ENCODE measurements at places on chromosomes 7 and 10.

DNA sequence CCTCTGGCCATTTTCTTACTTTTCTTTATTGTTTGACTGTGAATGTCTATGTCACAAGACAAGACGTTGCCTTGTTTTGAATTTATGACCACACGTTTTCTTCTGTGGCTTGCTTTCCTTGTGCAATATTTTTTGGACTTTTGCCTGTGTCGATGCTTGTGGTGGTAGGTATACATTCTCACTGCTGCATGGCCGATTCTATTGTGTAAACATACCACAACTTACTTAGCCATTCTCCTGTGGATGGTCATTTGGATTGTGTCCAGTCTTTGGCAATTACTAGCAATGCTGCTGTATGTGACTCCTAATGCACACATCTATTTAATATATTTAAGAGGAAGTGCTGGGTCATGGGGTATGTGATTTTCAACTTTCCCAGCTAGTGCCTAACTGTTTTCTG is 18.0 kb upstream of the DLG5 start:
- DNase-seq: no peak

- no peak for DNase-seq
Measured at GRCh38 chr10:107423903-107424302, 259.4 kb upstream of the SORCS1 start.

DNA sequence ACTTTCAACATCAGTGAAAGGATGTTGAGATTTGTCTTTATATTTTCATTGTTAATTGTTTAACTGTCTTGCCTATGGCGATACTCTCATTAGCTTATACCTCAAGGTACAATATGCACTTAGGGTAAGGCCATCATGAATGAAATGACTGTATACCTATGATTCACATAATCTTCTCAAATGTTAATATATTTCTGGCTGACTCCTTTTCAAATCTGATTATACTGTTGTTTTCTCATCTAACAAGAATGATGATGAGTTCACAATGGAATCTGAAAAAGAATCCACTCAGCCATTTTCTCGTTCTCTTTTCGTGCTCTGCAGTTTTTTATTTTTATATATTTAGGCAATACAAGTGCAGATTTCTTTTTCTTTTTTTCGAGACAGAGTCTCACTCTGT is 159.1 kb downstream of the ARHGAP12 start:
- DNase-seq: no peak

- no peak for DNase-seq
Measured at GRCh38 chr7:107972941-107973376, 30.0 kb downstream of the LAMB1 start.

DNA sequence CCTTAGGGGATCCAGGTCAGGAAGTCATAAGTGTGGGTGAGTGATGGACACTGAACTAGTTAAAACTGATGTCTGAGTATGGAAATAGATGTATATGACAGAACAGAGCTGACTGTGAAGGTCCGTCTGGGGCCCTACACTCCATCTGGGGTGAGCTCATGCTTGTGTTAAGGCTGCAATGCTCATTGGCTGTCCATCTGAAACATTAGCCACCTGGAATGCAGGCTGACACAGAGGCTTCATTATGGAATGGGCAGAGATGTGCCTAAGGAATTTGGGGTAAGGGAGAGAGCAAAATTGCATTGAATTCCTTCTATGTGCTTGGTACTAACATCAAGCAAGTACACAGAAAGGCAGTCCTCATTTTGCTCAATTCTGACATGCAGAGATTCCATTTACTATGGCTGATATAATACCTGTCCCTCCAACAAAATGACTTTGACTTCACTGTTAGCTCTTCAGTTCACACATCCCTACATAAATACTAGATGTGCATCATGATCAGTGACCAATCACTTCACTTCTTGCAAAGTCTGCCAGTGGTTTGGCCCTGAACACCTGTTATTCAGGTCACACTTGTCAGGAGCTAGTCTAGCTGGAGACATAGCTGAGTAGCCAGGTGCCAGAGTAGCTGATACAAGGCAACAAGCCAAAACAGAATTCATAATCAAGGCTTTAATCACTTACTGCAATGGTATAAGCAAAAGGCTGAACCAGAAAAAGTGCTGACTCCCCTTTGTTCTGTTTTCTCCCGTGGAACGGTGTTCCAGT is 128.9 kb upstream of the VWC2 start:
- DNase-seq: no peak

- no peak for DNase-seq
Measured at GRCh38 chr10:124918906-124919305, 23.0 kb upstream of the ZRANB1 start.

DNA sequence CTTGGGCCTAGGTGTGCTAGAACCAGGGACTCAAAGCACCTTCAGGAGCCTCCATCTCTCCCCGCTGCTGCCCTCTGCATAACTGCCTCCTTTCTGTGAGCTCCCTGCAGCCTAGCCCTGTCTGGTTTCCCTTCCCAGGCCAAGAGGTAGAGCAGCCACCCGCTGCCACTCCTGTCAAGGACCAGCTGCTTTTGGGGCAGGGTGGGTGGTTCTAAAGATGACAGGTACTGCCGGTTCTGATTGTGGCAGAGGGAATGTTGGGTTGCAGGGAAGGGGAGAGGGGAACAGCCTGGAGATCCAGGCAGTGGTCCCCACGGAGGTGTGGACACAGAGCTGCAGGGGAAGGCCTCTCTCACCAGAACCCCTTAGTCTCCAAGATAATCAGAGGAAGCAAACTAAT is 3.7 kb upstream of the FLNC start:
- DNase-seq: no peak

DNA sequence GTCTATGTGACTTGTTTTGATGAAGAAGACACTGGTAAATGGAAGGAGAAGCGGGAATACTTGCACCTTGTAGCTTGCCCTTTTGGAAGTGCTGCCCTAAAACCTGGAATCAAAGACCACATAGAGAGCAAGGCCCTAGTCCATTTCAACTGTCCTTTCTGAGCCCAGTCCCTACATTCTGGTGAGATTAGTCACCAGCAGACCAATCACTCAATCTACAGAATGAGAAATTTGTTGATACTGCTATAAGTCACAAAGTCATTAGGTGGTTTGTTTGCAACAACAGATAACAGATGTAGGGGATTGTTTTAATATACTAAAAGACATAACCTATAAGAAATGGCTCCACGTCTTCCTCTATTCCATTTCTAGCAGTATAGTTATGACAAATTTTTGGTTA is 33.6 kb downstream of the WASL start:
- no peak for DNase-seq

- DNase-seq: no peak
Measured at GRCh38 chr10:125294109-125294508, 133.7 kb upstream of the CTBP2 start.

GRCh38 chr7:138248609-138249008 is 172.3 kb downstream of the AKR1D1 start:
- DNase-seq: no peak

DNA sequence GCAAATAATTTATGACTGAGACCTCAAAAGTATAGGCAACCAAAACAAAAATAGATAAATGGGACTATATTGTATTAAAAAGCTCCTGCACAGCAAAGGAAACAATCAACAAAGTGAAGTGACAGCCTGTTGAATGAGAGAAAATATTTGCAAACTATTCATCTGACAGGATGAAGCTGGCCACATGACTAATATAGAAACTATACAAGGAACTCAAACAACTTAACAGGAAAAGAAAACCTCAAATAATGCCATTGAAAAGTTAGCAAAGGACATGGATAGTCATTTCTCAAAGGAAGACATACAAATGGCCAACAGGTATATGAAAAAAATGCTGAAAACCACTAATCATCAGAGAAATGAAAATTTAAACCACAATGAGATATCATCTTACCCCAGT is 245.1 kb downstream of the STK31 start:
- DNase-seq: no peak

GRCh38 chr7:123437447-123437995 is 96.9 kb downstream of the IQUB start:
- DNase-seq: no peak

GRCh38 chr10:20486791-20487190 is 410.3 kb downstream of the NEBL start:
- no peak for DNase-seq

GRCh38 chr10:62578301-62578700 is 204.1 kb downstream of the ZNF365 start:
- no peak for DNase-seq

DNA sequence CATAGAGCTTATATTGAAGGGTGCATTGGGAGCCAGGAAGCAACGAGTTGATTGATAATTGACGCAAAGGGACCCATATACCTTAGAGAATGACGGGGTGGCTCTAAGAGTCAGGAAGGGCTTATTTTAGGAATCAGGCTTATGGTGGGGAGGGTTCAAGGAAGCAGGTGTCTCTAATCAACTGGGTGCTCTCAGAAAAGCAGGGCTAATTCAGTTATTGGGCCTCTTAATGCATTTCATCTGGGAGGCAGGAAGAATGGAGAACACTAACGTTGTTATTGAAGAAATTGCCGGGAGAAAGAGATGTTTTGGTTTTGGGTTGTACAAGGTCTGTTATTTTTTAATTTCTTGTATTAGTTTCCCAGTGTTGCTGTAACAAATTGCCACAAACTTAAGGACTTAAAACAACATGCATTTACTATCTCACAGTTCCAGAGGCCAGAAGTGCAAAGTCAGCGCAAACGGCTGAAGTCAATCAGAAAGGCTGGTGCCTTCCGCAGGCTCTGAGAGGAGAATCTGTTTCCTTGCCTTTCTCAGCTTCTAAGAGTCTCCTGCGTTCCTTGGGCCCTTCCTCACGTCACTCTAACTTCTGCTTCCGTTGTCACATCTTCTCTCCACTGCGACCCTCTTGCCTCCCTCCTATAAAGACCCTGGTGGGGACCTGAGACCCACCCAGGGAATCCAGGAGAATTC is 328.4 kb upstream of the C7orf33 start:
- no peak for DNase-seq

DNA sequence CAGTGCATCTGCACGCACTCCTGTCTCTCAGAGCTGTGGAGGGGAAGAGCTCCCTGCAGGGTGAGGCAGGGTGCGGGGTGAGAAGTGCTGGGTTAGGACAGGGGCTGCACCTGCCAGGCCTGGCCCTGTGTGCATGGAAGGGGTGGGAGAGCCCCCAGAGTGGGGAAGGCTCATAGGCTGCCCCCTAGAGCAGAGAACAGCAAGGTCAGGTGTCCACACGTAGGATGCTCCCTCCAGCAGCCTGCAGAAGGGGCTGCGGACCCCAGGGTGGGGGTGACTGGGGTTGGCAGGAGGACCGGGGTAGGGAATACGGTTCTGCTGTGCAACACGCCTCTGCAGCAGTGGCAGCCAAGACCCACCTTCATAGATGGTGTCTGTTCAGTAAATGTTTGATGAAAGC is 208.6 kb downstream of the PTPRN2 start:
- no peak for DNase-seq

DNA sequence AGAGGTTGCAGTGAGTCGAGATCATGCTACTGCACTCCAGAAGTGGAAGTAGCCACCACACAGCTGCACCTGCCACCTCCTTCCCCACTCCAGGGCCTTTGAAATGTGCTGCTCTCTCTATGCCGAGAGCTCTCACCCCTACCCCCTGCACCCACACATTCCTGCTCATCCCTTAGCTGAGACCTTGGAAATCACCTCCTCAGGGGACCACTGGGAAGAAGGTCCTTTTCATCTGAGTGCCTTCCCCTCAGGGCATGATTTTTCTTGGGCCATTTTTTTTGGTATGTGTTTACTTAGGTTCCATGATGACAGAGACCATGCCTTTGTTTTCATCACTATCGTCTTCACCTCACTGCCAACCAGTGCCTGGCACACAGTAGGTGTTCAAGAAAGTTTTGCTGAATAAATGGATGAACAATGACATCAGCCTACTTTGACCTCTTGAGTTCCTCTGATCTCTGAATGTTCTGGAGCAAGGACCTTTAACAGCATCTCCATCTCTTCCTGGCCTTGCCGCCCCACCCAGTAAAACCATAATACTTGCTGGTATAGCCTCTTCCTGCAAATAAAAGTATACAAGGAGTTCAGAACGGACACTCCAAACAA is 166.6 kb upstream of the KLF14 start:
- no peak for DNase-seq

DNA sequence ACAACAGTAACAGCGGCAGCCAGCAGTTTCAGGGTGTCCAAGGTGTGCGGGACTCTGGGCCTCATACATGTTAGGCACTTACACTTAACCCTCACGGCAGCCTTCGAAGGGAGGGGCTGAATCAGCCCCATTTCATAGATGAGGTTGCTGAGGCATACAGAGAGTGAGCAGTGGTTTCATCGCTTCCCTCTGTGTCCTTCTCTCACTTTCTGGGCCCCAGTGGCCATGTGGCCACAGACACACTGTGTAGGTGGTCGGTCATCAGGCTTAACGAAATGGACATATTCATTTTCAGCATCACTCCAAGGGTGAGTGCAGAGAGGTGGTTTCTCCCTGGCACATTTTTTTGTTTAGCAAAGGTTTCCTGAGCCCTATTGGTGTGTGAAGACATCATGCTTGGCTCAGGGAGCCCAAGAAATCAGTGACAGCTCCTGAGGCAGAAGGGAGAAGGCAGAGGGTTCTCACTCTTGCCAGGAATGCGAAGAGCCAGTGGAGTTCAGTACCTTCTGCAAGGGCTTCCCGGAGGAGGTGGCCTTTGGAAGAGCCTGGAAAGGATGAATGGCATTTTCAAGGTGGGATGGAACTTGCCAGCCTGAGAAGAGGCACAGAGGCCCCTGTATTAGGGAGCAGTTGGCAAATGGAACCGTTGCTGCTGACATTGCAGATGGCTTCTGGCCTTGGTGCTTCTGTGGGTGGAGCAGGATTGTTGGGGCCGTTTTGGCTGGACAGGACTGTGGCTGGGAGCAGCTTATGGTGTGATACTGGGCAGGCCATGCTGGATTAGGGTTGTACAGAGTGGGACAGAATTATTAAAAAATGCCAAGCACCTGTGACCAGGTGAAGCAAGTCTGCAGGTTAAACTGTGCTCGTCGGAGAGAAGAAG is 61.7 kb upstream of the PPIF start:
- no peak for DNase-seq

DNA sequence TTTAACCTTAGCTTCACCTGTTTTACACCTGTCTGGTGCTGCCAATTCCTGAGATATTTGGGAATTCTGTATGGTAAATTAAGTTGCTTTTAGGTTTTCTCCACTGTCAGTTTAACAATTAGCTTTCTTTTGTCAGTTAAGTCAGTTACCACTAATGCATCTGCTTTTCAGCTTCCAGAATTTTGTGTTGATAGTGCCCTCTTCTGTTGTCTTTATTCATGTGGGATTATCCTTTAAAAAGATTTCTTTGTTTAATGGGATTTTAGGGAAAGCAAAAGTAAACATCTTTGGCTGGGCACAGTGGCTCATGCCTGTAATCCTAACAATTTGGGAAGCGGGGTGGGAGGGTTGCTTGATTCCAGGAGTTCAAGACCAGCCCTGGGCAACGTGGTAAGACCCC is 8.1 kb downstream of the TFAM start:
- no peak for DNase-seq

- no peak for DNase-seq
Measured at GRCh38 chr7:18497082-18497481, 1.5 kb downstream of the HDAC9 start.

- DNase-seq: no peak
Measured at GRCh38 chr7:93461350-93461749, 113.2 kb downstream of the CALCR start.

- DNase-seq: no peak
Measured at GRCh38 chr10:92691591-92692079, 1.9 kb downstream of the HHEX start.

Data from spinal cord (tissue), 10 donors.